ENCODE measurements at places on chromosomes 2 and 18.

GRCh38 chr18:37628470-37629220, 63.0 kb upstream of the CELF4 start:
- no peak for DNase-seq

GRCh38 chr2:135276525-135276924, 224.4 kb downstream of the RAB3GAP1 start:
- no peak for DNase-seq

- no peak for DNase-seq
Measured at GRCh38 chr2:73050121-73050545, 21.4 kb downstream of the SFXN5 start.

- no peak for DNase-seq
Measured at GRCh38 chr2:205699515-205700289, 17.4 kb downstream of the NRP2 start.

DNA sequence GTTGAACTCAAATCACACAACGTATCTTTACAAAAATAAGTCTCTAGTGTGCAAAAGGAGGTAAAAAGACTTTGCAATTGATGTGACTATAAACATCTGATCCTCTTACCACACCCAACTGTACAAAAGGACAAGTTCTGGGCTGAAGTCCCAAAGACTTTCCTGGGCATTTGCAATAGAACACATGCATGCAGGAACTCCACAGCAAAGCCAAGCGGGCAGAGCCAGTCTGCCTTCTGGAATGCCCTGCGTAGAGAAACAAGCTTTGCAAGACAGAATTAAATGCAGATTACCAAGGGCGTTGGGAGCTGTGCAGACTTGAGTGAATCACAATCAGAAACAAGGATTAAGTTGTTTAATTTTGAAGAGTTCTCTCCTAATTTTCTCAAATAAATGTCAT, 208.4 kb upstream of the ZNF521 start:
- DNase-seq: no peak

DNA sequence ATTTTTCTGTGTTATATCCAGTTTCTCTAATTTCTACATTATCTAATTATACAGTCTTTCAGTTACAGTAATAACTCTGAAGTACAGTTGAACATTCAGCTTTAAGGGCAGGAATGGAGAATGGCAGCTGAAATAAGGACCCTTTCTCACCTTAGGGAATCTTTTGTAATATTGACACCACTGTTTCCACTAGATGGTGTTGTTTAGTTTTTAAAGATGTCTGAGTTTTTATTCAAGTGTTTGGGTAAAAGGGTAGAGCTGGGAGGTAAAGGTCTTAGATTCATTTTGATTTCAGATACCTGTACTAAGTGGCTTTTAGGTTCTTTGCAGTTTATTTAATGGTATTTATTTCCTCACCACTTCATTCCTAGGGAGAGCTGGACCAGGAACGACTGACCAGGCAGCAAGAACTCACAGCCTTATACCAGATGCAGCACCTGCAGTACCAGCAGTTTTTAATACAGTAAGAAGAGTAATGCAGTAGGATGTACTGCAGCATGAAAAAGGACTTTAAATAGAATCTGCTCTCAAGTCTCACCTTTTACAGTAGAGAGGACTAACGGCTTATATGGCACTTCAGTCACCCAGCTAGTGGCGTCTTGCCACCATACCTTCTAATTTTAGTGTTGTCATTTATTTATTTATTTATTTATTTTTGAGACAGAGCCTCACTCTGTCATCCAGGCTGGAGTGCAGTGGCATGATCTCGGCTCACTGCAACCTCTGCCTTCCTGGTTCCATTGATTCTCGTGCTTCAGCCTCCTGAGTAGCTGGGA, 33.2 kb upstream of the KCNJ13 start:
- no peak for DNase-seq

- DNase-seq: no peak
Measured at GRCh38 chr2:26706616-26707473, 14.3 kb downstream of the KCNK3 start.

GRCh38 chr2:227188292-227188691, 23.9 kb downstream of the COL4A3 start:
- no peak for DNase-seq

DNA sequence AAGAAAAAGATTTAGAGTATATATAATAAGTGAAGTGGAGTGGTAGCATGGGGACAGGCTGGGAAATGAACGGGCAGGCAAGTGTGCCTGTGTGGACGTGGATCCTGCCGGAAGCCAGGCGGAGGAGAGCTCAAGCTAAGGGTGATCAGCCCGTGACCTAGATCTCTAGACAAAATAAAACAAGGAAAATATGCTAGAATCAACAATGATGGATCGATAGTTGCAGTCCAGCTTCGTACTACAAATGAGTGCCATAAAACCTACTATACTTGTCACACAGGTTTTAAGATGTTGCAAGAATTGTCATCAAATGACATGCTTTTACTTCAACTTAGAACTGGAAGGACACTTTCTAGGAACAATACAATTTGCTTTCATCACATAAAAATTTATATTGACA, 8.5 kb downstream of the EIF2AK2 start:
- no peak for DNase-seq

- DNase-seq: no peak
Measured at GRCh38 chr2:16430846-16431245, 234.8 kb downstream of the CYRIA start.

GRCh38 chr2:44689516-44689915, 252.0 kb upstream of the SIX3 start:
- DNase-seq: no peak

DNA sequence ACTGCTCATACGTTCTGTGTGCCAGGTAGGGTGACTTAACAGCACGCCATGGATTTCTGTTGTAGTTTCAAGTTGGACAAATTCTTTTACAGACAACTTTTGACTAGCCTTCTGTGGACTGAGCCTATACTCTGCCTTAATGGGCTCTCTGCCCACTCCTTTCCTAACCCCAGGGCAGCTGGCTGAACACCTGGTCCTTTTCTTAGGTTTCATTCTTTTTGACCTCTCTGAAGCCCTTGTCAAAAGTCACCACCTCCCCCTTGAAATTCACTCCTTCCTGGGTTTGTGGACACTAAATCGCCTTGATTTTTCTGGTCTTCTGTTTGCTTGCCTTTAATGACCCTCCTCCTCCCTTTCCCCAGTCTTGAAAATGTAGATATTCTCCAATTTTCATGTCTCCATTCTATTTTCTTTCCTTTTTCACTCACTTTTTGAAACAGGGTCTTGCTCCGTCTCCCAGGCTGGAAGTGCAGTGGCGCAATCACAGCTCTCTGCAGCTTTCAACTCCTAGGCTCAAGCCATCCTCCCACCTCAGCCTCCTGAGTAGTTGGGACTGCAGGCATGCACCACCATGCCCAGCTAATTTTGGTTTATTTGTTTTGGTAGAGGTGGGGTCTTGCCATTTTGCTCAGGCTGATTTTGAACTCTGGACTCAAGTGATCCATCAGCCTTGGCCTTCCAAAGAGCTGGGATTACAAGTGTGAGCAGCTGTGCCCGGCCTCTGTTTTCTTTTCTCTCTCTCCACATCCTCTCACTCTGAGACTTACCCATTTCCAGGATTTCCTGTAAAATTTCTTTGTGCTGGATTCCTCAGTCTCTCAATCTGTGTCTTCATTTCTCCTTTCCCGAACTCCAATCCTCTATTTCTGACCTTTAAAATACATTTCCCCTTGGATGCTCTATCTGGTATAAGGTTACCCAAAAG, 112.9 kb downstream of the PLB1 start:
- no peak for DNase-seq

GRCh38 chr2:186546846-186547245, 43.0 kb upstream of the ITGAV start:
- DNase-seq: no peak

GRCh38 chr2:26985807-26986206, 15.4 kb downstream of the MAPRE3 start:
- no peak for DNase-seq

GRCh38 chr18:28469946-28470345, 293.0 kb upstream of the CDH2 start:
- DNase-seq: no peak

- DNase-seq: no peak
Measured at GRCh38 chr2:159933727-159934049, 128.7 kb downstream of the PLA2R1 start.

DNA sequence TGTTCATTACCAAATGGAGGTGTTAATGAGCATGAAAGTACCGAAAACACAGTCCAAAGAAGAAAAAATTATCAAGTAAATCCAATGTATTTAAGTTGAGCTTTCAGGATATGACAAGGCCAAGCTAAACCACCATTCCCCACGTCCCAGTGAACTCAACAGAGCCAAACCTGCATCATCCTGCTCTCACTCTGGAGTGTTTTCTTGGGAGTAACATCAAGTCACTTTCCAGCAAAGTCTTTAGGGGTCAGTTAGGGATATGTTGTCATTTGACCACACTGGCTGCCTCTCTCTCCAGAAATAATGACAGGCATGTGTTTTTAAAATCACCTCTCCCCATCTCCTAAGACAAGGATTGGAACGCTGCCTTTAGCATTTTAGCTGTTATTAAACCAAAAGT, 140.5 kb downstream of the SRBD1 start:
- no peak for DNase-seq

DNA sequence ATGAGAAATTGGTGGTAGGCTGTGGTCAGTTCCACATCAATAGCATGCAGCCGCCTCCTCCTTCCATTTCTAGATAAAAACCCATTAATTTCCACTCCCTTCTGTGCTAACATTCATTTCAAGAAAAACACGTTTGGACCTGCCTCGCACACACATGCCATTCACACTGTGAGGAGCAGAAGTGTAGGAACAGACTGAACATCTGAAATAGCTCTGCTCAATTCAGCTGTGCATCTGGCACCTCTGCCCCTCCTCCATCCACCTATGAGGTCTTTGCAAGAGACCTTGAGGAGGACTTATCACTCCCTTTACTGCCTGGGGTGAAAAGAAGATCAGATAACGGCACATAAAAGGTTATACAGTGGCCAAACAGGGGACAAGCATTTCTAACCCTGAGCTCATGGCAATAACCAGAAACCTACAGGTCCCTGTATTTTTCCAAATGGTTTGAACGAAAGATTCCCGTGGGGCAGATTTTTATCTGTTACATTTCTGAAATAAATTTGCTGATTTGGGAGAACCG, 30.8 kb upstream of the LRP2 start:
- DNase-seq: no peak

GRCh38 chr18:74856928-74857327, 259.3 kb downstream of the ZNF407 start:
- DNase-seq: no peak

DNA sequence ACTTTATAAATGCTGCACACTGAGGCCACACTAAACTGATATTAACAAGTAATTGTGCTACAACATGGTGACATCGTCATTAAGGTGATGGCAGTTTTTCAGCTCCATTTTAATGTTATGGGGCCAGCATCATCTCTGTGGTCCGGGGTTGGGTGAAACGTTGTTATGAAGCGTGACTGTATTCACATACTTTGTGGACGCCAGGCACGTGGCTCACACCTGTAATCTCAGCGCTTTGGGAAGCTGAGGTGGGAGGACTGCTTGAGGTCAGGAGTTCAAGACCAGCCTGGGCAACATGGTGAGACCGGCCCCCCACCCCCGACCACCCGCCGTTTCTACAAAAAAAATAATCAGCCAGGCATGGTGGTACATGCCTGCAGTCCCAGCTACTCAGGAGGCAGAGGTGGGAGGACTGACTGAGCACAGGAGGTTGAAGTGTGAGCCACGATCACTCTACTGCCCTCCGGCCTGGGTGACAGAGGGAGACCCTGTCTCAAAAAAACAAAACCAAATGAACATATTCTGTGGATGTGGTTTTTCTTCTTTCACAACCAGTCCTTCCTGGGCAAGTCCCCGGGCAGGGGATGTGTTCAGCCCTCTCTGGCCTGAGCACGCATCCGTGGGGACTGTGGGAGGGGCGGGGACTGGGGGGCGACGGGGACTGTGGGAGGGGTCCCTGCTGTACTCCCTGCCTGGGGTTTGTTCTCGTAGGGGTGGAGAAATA, 12.9 kb upstream of the GAL3ST2 start:
- DNase-seq: peak; percentile 45

Measured in activated CD4-positive, alpha-beta T cell treated with anti-CD3 and anti-CD28 coated beads, Interleukin-2, amount 50 U/mL, for 16 hours (primary cell).